Endodermal cell (in vitro differentiated cells): ENCODE measurements at places on chromosomes 16 and 17.
A peak's percentile ranks its signal among the peaks of the same experiment; 100 is the strongest.

DNA sequence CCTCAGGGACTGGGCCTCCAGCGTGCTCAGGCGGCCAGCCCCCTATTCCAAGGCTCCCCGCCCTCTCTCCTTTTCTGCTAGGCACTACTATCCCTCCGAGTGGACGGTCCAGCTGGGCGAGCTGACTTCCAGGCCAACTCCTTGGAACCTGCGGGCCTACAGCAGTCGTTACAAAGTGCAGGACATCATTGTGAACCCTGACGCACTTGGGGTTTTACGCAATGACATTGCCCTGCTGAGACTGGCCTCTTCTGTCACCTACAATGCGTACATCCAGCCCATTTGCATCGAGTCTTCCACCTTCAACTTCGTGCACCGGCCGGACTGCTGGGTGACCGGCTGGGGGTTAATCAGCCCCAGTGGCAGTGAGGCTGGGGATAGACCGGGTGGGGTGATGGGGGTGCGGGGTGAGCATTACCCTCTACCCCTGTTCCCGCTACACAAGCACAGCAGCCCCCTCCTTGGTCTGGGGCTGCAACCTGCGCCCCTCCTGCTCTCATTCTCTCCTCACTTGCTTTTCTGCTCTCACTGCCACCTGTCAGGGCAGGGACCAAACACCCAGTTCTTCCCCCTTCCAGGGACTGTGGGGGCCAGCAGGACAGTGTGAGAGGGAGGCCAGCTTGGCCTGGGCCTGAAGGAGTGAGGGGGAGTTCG lies 1.1 kb downstream of the PRSS41 start:
- peak; percentile 28 for DNase-seq

DNA sequence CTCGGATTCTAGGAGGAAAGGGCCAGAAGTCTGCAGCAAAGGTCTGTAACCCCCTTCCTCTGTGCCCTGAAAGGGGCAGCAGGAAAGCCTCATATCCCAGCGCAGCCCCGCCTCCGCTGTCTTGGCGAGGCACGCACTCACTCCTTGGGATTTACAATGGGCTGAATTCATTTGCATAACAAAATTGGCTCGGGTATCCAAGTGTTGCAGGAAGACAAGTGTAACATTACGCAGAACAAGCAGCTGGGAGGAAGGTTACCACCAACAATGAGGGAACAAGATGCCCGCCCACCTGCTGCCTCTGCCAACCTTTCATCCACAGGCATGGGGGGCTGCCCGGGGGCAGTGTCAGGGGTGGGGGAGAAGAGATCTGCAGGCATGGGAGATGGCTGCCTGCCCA lies 130.4 kb downstream of the MRM1 start:
- DNase-seq, result peak; percentile 79

DNA sequence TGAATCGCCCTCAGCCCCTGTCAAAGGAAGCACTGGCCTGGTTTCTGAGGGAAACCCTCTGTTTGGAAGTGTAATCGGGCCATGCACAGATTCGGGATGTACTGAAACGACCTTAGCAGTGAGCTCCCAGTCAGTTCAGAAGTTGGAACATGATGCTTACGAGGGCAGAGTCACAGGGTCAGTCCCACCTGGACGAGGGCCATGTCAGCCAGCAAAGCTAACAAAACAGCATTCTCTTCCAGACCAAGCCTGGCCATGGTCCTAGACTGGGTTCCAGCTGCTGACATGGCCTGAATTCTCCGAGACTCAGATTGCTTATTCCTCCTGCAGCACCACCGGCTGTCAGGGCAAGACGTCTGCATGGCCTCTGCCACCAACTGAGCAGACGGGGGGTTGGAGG lies 192.2 kb upstream of the WSCD1 start:
- DNase-seq, result no peak

GRCh38 chr16:73000020-73000906 lies 47.7 kb downstream of the ZFHX3 start:
- DNase-seq, result no peak

- DNase-seq, result no peak
These were observed 8.2 kb upstream of the PYY start for GRCh38 chr17:43961954-43962353.

- DNase-seq, result no peak
These were observed 5.8 kb upstream of the DHRS13 start for GRCh38 chr17:28908640-28909167.
